ENCODE measurements at places on chromosomes 2 and 18. TPM values are rescaled to one million over a fixed set of nuclear protein-coding genes. Genes with fewer than 3 reads are reported as not detected.

NR4A2 gene
- total RNA-seq: 2.8 TPM

UPP2 gene
- not detected for total RNA-seq

INHBB gene
- 0.28 TPM for total RNA-seq

TUBA4B gene
- total RNA-seq: not detected

SULT1C4 gene
- 0.56 TPM for total RNA-seq

SCYGR4 gene
- not detected for total RNA-seq

RAB17 gene
- not detected for total RNA-seq

KYNU gene
- 2.9 TPM for total RNA-seq

CDCA7 gene
- total RNA-seq: 12.0 TPM

RNF152 gene
- 18.9 TPM for total RNA-seq

TRIM54 gene
- total RNA-seq: not detected

PSD4 gene
- 0.36 TPM for total RNA-seq

CTAGE1 gene
- total RNA-seq: under 0.01 TPM

NTSR2 gene
- not detected for total RNA-seq

Data from IMR-90 (cell line).